ENCODE measurements at places on chromosomes 5 and 9.

GRCh38 chr5:6899221-6899620 lies 186.0 kb downstream of the TENT4A start:
- peak; percentile 46 for DNase-seq

- no peak for DNase-seq
Observed at GRCh38 chr9:133063500-133064231, 1.9 kb downstream of the CEL start.

DNA sequence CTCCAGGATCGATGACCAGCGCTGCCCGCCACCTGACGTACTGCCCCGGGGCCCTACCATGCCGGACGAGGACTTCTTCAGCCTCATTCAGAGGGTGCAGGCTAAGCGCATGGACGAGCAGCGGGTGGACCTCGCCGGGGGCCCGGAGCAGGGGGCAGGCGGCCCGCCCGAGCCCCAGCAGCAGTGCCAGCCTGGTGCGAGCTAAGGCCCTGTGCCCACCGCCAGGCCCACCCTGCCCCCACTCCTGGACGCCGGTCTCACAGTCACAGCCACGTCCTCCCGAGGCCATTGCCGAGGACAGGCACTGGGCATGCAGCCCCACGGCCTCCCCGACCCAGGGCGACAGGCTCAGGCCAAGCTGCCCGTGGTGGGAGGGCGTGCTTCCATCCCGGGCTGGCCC lies 5.5 kb downstream of the DNLZ start:
- DNase-seq: no peak

GRCh38 chr5:10904862-10905432 lies 143.9 kb upstream of the DAP start:
- no peak for DNase-seq

GRCh38 chr5:31362931-31363568 lies 168.8 kb downstream of the DROSHA start:
- DNase-seq: peak; percentile 82

All from GM23248 (cell line).